Stimulated activated CD4-positive, alpha-beta T cell treated with anti-CD3 and anti-CD28 coated beads, TNF-alpha, amount 100 ng/mL, for 4 hours (primary cell): ENCODE measurements at places on chromosomes 2 and 18.

DNA sequence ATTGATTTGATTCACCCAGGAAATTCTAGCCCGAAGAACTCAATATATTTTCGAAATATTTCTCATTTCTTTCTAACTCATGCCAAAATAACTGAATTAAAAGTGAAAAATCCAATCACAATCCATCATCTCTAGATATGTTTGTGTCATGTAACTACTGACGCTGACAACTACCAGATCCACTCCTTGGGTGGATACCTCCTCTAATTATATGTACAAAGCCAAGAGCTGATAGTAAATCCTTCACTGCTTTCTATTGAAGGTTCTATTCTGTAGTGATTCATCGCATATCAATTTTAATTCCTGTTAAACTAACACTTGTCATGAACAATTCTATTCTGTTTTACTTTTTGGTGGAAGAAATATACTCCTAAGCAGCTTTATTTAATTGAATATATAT, 1056.6 kb upstream of the NXPH2 start:
- DNase-seq: no peak

GRCh38 chr2:103276869-103277268, 515.0 kb downstream of the TMEM182 start:
- no peak for DNase-seq

DNA sequence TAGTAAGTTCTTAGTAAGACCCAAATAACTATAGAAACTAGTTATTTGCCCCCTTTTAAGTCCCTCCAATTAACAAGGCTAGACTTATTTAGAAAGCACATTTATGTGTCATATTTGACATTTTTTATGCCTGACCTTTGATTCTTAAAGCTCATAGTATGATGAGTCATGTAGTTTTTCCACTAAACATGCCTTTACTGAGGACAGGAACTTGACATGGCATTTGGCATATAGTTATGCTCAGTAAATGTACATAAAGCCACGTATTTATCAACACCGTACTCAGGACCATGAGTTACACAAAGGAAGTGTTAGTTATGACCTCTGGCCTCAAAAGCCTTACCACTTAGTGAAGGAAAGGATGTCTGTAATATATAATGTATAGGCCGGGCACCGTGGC, 78.9 kb downstream of the GNAL start:
- no peak for DNase-seq

GRCh38 chr2:96524482-96525210, 11.9 kb upstream of the ARID5A start:
- no peak for DNase-seq
